ENCODE measurements at places on chromosomes 1 and 21. TPM values are rescaled to one million over a fixed set of nuclear protein-coding genes. Genes with fewer than 3 reads are reported as not detected.
A peak's percentile ranks its signal among the peaks of the same experiment; 100 is the strongest.

DNA sequence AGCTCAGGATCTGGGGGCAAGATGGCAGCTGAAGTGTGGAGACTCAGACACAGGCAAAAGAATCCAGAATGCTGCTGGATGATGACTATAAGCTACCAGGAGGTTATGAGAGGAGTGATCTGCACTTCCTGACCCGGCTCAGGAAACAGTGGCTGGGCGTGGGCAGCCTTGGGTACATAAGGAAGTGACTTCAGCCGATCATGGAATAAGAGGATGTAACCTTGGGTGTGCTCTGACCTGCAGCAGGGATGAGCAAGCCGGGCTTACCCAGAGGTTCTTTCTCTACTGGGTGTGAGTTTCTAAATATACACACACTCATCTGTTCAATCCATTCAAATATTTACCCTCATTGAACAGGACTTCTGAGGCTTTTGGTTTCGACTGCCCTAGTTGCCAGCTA, 62.7 kb downstream of the CD34 start:
- H3K36me3 ChIP-seq: peaks cover 2% of the 10 kb centered on the region
- no peaks in the 10 kb centered on the region for H3K27me3 ChIP-seq
- peak; percentile 90 for DNase-seq
- peaks cover 40% of the 10 kb centered on the region for H3K4me1 ChIP-seq

GRCh38 chr1:100735244-100735643, 15.7 kb downstream of the VCAM1 start:
- H3K27me3 ChIP-seq: no peaks in the 10 kb centered on the region
- H3K4me1 ChIP-seq: peaks cover 9% of the 10 kb centered on the region
- no peak overlapping the region for H3K4me3 ChIP-seq
- no peak overlapping the region for H3K27ac ChIP-seq
- H3K36me3 ChIP-seq: no peaks in the 10 kb centered on the region

IFI44 gene
- 9.6 TPM for total RNA-seq

- H3K36me3 ChIP-seq: no peaks in the 10 kb centered on the region
- no peaks in the 10 kb centered on the region for H3K4me1 ChIP-seq
- no peak overlapping the region for H3K4me3 ChIP-seq
- H3K27me3 ChIP-seq: peaks cover 3% of the 10 kb centered on the region
- H3K27ac ChIP-seq: no peak overlapping the region
These were observed 60.1 kb upstream of the ASB17 start for GRCh38 chr1:75992312-75992711.

- H3K27me3 ChIP-seq: peaks cover 7% of the 10 kb centered on the region
- DNase-seq: no peak
- no peak overlapping the region for H3K4me3 ChIP-seq
- no peak overlapping the region for H3K27ac ChIP-seq
- no peaks in the 10 kb centered on the region for H3K4me1 ChIP-seq
- no peaks in the 10 kb centered on the region for H3K36me3 ChIP-seq
These were observed 7.0 kb upstream of the C1orf116 start for GRCh38 chr1:207039380-207040180.

- DNase-seq: no peak
- H3K4me1 ChIP-seq: no peaks in the 10 kb centered on the region
- H3K36me3 ChIP-seq: no peaks in the 10 kb centered on the region
- H3K27me3 ChIP-seq: peaks cover 13% of the 10 kb centered on the region
- H3K27ac ChIP-seq: no peak overlapping the region
These were observed 7.5 kb downstream of the PTPRU start for GRCh38 chr1:29243871-29244200.

DNA sequence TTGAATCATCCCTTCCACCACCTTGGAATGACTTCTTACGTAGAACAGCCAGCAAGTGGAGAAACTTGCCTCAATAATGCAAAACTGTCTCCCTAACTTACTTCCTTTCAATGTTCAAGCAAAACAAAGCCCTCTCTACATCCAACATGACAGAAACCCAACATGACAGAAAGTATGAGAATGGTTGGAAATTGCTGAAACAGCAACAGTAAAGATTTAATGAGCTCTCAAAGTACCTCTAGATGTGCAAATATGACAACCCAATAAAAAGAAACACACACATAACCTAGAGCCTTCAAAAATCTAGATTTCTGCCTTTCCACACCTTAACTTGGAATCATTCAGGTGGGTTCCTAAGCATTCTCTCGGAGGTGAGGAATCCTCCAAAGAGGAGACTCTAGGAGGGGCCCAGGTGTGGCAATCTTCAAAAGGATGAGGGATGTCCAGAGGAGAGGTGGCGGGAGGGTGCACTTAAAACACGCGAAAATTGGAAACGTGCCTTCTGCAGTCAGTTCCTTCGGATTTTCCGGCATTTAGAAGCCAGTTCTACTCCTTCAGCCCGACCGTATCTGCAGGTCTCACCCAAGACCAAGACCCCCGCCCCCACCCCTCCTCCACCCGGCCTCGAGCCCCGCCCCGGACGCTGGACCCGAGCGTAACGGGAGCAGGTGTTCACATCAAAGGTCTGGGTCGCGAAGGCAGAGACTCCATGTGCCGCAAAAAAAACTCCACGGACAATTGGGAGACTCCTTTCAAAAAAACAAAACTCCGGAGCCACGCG, 996 bp upstream of the MGST3 start:
- H3K27ac ChIP-seq: peak overlapping the region; percentile 73
- H3K36me3 ChIP-seq: no peaks in the 10 kb centered on the region
- peaks cover 19% of the 10 kb centered on the region for H3K4me1 ChIP-seq
- no peak for DNase-seq
- peak overlapping the region; percentile 94 for H3K4me3 ChIP-seq
- peaks cover 9% of the 10 kb centered on the region for H3K27me3 ChIP-seq

DNA sequence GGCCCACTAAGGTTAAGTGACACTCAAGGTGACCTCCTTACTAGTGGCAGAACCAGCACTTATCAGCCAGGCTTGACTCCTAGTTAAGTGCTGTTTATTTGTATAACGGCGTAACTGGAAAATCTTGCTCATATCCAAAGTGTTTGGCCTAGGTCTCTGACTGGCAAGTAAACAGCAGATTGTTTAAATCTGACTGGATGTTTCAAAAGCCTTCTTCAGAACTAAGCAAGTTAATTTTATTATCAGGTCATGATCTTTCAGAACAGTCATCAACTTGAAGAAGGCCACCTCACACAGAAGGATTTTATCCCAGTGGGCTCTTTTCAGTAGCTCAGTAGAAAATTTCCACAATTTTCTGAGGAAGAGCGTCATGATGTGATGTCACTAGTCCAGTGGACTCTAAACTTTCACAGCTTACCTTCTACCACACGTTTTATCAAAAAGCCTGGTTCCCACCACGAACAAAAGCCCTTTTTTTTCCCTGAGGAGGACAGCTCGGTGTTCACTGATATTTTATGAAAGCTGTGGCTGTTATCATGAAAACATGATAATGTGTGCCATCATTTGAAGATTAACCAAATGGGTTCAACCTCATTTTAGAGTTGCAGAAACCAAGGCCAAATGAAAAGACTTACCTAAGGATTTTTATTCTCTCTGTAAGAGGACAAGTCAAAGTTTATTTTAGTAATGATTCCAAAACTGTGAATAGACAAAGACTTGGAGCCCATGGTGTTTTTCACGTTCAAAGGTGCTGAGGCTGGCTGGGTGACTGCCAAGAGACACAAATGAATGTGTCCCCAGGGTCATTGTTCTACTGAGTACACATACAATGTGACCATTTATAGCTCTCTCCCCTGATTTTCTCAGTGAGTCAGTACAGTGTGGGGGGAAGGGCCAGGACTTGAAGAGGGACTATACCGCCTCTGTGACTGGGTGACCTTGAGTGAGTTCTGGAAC, 9.1 kb downstream of the SGIP1 start:
- peak; percentile 97 for DNase-seq
- peaks cover 36% of the 10 kb centered on the region for H3K4me1 ChIP-seq
- no peak overlapping the region for H3K4me3 ChIP-seq
- peak overlapping the region; percentile 90 for H3K27ac ChIP-seq
- no peaks in the 10 kb centered on the region for H3K27me3 ChIP-seq
- no peaks in the 10 kb centered on the region for H3K36me3 ChIP-seq

RNU1-2 gene
- total RNA-seq: 1,319 TPM

TSPAN2 gene
- 5.0 TPM for total RNA-seq

- H3K4me1 ChIP-seq: peaks cover 8% of the 10 kb centered on the region
- no peak for DNase-seq
- no peak overlapping the region for H3K27ac ChIP-seq
- H3K4me3 ChIP-seq: no peak overlapping the region
These were observed 17.7 kb downstream of the YIPF1 start for GRCh38 chr1:53871773-53872484.

RSPH1 gene
- not detected for total RNA-seq

DNA sequence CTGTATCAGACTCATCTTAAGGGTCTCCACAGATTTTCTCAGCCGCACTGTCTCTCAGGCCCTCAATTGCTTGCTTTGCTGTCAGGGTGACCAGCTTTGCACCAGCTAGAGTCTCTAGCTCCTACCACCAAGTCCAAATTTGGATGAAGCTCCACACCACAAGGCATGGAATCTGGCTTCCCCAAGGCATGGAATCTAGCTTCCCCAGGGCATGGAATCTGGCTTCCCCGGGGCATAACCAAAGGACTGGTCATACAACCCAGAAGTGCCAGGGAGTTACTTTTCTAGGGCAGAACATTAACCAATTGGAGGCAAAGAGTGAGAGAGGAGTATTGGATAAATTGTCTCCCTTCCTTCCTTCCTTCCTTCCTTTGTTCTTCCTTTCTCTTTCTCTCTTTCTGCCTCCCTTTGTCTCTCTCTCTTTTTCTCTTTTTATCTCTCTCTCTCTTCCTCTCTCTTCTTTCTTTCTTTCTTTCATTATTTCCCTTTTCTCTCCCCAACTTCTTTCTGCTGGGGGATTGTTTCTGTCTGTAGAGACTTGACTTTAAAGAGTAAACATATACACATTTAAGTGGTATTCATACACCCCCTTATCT, 76.9 kb upstream of the HAO2 start:
- no peak for DNase-seq
- no peaks in the 10 kb centered on the region for H3K4me1 ChIP-seq
- no peak overlapping the region for H3K27ac ChIP-seq

DNA sequence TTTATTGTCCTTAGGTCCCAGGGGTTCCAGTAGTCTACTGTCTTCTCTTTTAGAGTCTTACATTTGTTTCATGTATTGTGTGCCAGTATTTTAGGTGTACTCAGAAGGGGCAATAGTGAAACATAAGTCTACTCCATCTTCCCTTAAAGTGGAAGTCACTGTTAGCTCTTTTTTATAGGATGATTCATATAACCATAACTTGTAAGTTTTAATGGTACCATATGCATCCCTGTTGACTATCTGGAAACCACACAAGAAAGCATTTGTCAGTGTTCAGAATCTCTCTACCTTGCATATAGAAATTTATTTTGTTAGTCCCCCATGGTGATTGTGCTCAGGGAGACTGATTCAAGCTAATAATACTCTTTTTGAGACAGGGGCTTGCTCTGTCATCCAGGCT, 149.9 kb downstream of the HS2ST1 start:
- no peaks in the 10 kb centered on the region for H3K4me1 ChIP-seq
- no peak overlapping the region for H3K4me3 ChIP-seq
- no peak overlapping the region for H3K27ac ChIP-seq
- no peaks in the 10 kb centered on the region for H3K36me3 ChIP-seq
- no peak for DNase-seq

SELE gene
- total RNA-seq: 1.8 TPM

AMPD1 gene
- not detected for total RNA-seq

All from endothelial cell of umbilical vein (primary cell).